Cardiac ventricle fibroblast (primary cell): ENCODE measurements at places on chromosomes 7 and 10. TPM values are rescaled to one million over a fixed set of nuclear protein-coding genes. Genes with fewer than 3 reads are reported as not detected.

The LDB3 gene
- 0.10 and 0.31 TPM in 2 replicates for total RNA-seq

The TAS2R3 gene
- total RNA-seq, result 0.54 and 0.69 TPM in 2 replicates

The GNG11 gene
- 35.1 and 48.0 TPM in 2 replicates for total RNA-seq

The ORC5 gene
- total RNA-seq, result 12.4 and 12.9 TPM in 2 replicates

The HECW1 gene
- not detected in 2 replicates for total RNA-seq

The SPDYE9 gene
- not detected in 2 replicates for total RNA-seq

The PLCE1 gene
- 4.2 and 4.9 TPM in 2 replicates for total RNA-seq

The PON1 gene
- not detected in 2 replicates for total RNA-seq

The PVRIG gene
- total RNA-seq, result not detected in 2 replicates

The CFAP70 gene
- 0.50 and 1.2 TPM in 2 replicates for total RNA-seq

The ITGB1 gene
- 640 and 741 TPM in 2 replicates for total RNA-seq

The TAS2R41 gene
- total RNA-seq, result not detected in 2 replicates

The GLUD1 gene
- total RNA-seq, result 126 and 142 TPM in 2 replicates

The MINPP1 gene
- total RNA-seq, result 21.0 and 25.8 TPM in 2 replicates

The CDH23 gene
- 0.31 and 1.6 TPM in 2 replicates for total RNA-seq

The TMEM236 gene
- total RNA-seq, result 0.06 and 0.15 TPM in 2 replicates

The ACSM6 gene
- not detected in 2 replicates for total RNA-seq

The AFAP1L2 gene
- 3.1 and 3.5 TPM in 2 replicates for total RNA-seq

The ITIH5 gene
- total RNA-seq, result 0.19 and 0.24 TPM in 2 replicates

The ADAM8 gene
- 0.34 and 1.2 TPM in 2 replicates for total RNA-seq

The MAGI2 gene
- total RNA-seq, result 2.3 and 9.4 TPM in 2 replicates

The CDK1 gene
- 4.6 and 5.2 TPM in 2 replicates for total RNA-seq

The HOGA1 gene
- total RNA-seq, result not detected in 2 replicates

The SDHAF3 gene
- 5.1 and 11.3 TPM in 2 replicates for total RNA-seq

The SOSTDC1 gene
- total RNA-seq, result not detected in 2 replicates

The VDAC2 gene
- total RNA-seq, result 108 and 116 TPM in 2 replicates

The CDHR1 gene
- 0.06 TPM in 1 of 2 replicates, not detected in the other for total RNA-seq

The WEE2 gene
- not detected in 2 replicates for total RNA-seq

The PNLIPRP2 gene
- not detected in 2 replicates for total RNA-seq

The PDE6C gene
- not detected in 2 replicates for total RNA-seq

The TMEM270 gene
- not detected in 2 replicates for total RNA-seq

The ATRNL1 gene
- under 0.01 TPM in 1 of 2 replicates, not detected in the other for total RNA-seq

The KAZALD1 gene
- 23.5 and 25.0 TPM in 2 replicates for total RNA-seq

The VAX1 gene
- total RNA-seq, result not detected in 2 replicates

The SLC39A12 gene
- not detected in 2 replicates for total RNA-seq

The LRIT1 gene
- total RNA-seq, result not detected in 2 replicates

The DNAJC12 gene
- total RNA-seq, result 6.7 and 8.3 TPM in 2 replicates

The RBM20 gene
- total RNA-seq, result not detected in 2 replicates

The TEX47 gene
- not detected in 2 replicates for total RNA-seq

The NRG3 gene
- 0.05 TPM in 1 of 2 replicates, not detected in the other for total RNA-seq

The PCDH15 gene
- not detected in 2 replicates for total RNA-seq

The PALD1 gene
- 2.8 and 2.9 TPM in 2 replicates for total RNA-seq

The SRGN gene
- 245 and 294 TPM in 2 replicates for total RNA-seq

The INMT gene
- total RNA-seq, result 181 and 220 TPM in 2 replicates

The ADAMTS14 gene
- 0.50 and 0.83 TPM in 2 replicates for total RNA-seq

The TRIM50 gene
- not detected in 2 replicates for total RNA-seq

The NPFFR1 gene
- not detected in 2 replicates for total RNA-seq

The AASS gene
- total RNA-seq, result 11.7 and 15.3 TPM in 2 replicates

The SLC18A3 gene
- total RNA-seq, result not detected in 2 replicates

The C10orf71 gene
- not detected in 2 replicates for total RNA-seq

The RPA3 gene
- total RNA-seq, result 16.9 and 22.8 TPM in 2 replicates

The CHAT gene
- total RNA-seq, result not detected in 2 replicates

The EPO gene
- not detected in 2 replicates for total RNA-seq
